Sigmoid colon (tissue), 7 donors: ENCODE measurements at places on chromosomes 11 and 22. TPM values are rescaled to one million over a fixed set of nuclear protein-coding genes. Genes with fewer than 3 reads are reported as not detected.
A peak's percentile ranks its signal among the peaks of the same experiment; 100 is the strongest.

LMO2 gene
- 12.3 TPM for polyA plus RNA-seq

DNAJB7 gene
- polyA plus RNA-seq: 0.60 TPM

DNA sequence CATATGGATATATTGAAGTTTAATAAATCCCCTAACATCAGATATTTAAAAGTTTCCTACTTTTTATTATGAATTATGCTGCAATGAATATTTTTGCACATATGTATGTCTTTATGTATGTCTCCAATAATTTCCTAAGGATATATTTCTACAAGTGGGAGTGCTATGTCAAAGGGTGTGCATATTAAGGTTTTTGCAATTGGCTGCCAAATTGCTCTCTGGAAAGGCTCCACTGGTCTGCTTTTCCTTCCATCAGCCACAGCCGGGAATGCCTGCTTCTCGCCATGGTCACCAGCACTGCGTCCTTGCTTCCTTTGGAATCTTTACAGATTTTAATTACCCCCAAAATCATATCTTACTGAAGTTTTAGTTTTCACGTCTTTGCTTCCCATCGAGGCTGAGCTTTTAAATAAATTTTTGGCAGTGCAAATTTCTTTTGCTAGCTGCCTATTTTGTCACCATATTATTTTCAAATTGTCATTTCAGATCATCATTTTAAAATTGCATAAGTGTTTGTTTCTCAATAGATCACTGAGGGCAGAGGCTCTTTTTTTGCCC, 221.7 kb downstream of the SNX19 start:
- H3K4me1 ChIP-seq: no peaks in the 10 kb centered on the region
- no peak for DNase-seq
- H3K27me3 ChIP-seq: no peaks in the 10 kb centered on the region
- H3K27ac ChIP-seq: no peak overlapping the region
- H3K4me3 ChIP-seq: no peak overlapping the region

- peaks cover 8% of the 10 kb centered on the region for H3K27me3 ChIP-seq
- no peaks in the 10 kb centered on the region for H3K36me3 ChIP-seq
- H3K4me1 ChIP-seq: no peaks in the 10 kb centered on the region
- H3K27ac ChIP-seq: no peak overlapping the region
- peak; percentile 29 for DNase-seq
These were observed 618.8 kb downstream of the TBC1D22A start for GRCh38 chr22:47381240-47381639.

GRCh38 chr11:101046947-101047346, 82.7 kb downstream of the PGR start:
- H3K27me3 ChIP-seq: no peaks in the 10 kb centered on the region
- H3K4me3 ChIP-seq: no peak overlapping the region
- H3K4me1 ChIP-seq: no peaks in the 10 kb centered on the region
- H3K36me3 ChIP-seq: peaks cover 4% of the 10 kb centered on the region
- no peak overlapping the region for H3K27ac ChIP-seq

DNA sequence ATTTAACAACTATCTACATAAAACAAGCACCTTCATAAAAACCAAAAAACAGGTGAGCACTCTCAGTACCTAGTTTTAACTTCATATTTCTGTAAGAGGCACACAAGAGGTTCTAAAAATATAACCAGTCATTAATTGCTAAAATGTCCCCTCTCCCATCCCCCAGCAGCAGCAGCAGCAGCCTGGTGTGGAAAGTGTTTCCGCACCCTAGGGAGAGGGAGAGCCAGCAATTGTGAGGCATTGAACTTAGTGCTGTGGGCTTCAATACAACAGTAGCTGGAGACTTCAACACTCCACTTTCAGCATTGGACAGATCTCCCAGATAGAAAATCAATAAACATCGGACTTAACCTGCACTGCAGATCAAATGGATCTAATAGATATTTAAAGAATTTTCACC, 1158.5 kb downstream of the JRKL start:
- DNase-seq: no peak
- H3K27ac ChIP-seq: no peak overlapping the region
- H3K36me3 ChIP-seq: no peaks in the 10 kb centered on the region
- no peaks in the 10 kb centered on the region for H3K4me1 ChIP-seq
- H3K27me3 ChIP-seq: no peaks in the 10 kb centered on the region

GRCh38 chr11:74397501-74398243, 561 bp downstream of the PGM2L1 start:
- H3K27me3 ChIP-seq: no peaks in the 10 kb centered on the region
- no peak for DNase-seq
- H3K4me1 ChIP-seq: peaks cover 7% of the 10 kb centered on the region
- H3K27ac ChIP-seq: peak overlapping the region; percentile 91
- H3K36me3 ChIP-seq: no peaks in the 10 kb centered on the region

- H3K27ac ChIP-seq: no peak overlapping the region
- DNase-seq: no peak
- no peak overlapping the region for H3K4me3 ChIP-seq
- H3K4me1 ChIP-seq: peaks cover 7% of the 10 kb centered on the region
- H3K36me3 ChIP-seq: no peaks in the 10 kb centered on the region
These were observed 34.6 kb upstream of the TMEM123 start for GRCh38 chr11:102487214-102487613.

GRCh38 chr22:42611051-42611450, 3.6 kb downstream of the POLDIP3 start:
- peaks cover 2% of the 10 kb centered on the region for H3K4me1 ChIP-seq
- no peak for DNase-seq
- H3K27ac ChIP-seq: no peak overlapping the region
- no peaks in the 10 kb centered on the region for H3K27me3 ChIP-seq
- H3K36me3 ChIP-seq: no peaks in the 10 kb centered on the region
- no peak overlapping the region for H3K4me3 ChIP-seq

DNA sequence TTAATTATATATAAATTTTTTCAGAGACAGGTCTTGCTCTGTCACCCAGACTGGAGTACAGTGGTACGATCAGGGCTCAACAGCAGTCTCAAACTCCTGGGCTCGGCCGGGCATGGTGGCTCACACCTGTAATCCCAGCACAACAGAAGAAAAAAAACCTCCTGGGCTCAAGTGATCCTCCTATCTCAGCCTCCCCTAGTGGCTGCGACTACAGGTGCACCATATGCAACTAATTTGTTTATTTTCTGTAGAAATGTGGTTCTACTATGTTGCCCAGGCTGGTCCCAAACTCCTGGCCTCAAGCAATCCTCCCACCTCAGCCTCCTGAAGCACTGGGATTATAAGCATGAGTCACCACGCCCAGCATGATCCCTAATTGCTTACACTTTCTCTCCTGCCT, 56.1 kb upstream of the SLC35C1 start:
- H3K27ac ChIP-seq: no peak overlapping the region
- no peaks in the 10 kb centered on the region for H3K27me3 ChIP-seq

DNA sequence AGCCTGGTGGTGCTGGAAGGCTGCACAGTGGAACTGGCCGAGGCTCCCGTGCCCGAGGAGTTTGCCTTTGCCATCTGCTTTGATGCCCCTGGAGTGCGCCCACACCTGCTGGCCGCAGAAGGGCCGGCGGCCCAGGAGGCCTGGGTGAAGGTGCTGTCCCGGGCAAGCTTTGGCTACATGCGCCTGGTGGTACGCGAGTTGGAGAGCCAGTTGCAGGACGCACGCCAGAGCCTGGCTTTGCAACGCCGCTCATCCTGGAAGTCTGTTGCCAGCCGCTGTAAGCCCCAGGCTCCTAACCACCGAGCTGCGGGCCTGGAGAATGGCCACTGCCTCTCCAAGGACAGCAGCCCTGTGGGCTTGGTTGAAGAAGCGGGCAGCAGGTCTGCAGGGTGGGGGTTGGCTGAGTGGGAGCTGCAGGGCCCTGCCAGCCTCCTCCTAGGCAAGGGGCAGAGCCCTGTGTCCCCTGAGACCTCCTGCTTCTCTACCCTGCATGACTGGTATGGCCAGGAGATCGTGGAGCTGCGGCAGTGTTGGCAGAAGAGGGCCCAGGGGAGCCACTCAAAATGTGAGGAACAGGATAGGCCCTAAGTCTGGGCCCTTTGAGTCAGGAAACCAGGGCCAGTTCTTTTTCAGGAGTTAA, 1.9 kb upstream of the SMDT1 start:
- H3K27me3 ChIP-seq: no peaks in the 10 kb centered on the region
- H3K27ac ChIP-seq: peak overlapping the region; percentile 93
- peaks cover 46% of the 10 kb centered on the region for H3K4me1 ChIP-seq
- peaks cover 13% of the 10 kb centered on the region for H3K36me3 ChIP-seq
- H3K4me3 ChIP-seq: no peak overlapping the region

DNA sequence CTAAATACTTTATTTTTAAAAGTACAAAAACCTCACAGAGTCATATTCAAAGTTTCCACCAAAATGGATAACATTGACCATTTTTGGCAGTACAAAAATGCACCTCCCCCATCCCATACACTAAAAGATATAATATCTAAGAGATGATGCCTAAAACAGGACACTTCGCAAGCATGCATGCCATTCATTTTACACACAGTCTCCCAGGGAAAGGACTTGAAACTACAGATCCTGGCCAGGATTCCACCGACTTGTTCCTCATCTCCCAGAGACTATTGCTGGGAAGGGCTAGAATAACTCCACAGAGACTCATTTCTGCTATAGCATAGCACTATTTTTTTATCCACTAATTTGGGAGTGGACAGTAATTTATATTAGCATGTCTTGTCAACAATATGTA, 81.7 kb downstream of the MTNR1B start:
- no peaks in the 10 kb centered on the region for H3K36me3 ChIP-seq
- H3K4me1 ChIP-seq: no peaks in the 10 kb centered on the region
- no peak for DNase-seq
- H3K27ac ChIP-seq: no peak overlapping the region

DNA sequence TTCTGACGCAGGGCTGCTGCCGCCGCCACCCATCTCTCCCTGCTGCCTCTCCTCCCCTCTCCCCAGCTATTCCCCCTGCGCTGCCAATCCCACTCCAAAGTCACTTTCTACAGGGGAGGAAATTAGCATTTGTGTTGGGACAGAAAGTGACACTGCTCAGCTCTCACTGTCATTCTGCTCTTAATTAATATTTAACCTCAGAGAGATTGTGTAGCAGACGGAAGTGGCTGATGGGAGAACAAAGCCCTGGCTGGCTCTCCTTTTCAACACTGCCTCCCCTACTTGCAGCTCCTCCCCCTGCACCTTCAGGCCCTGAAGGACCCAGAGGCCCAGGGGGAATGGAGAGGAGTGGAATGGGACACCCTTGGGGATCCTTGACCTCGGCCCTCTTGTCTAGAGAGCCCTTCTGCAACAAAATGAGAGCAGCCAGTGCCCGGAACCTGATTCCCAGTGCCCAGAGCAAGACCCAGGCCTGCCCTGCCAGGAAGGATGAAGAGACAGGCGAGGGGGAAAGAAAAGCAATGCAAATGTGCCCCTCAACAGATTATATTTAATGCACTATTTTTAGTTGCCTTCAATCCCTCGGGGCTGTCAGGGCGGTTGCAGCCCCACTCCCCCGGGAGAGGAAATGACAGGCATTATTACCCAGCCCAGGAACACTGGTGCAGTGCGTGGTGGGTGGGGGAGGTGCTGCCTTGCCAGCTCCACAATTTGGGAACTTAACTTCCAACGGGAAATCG, 14.6 kb upstream of the NRGN start:
- no peaks in the 10 kb centered on the region for H3K36me3 ChIP-seq
- DNase-seq: no peak
- H3K4me3 ChIP-seq: no peak overlapping the region
